Activated B cell treated with CpG ODN at 0.5 μM for 24 hours (primary cell): ENCODE measurements at places on chromosomes 5 and 9. TPM values are rescaled to one million over a fixed set of nuclear protein-coding genes. Genes with fewer than 3 reads are reported as not detected.

BDP1 gene
- total RNA-seq, result 46.2 and 50.4 TPM in 2 replicates

NIPBL gene
- 75.2 and 82.5 TPM in 2 replicates for total RNA-seq

PCDHGA3 gene
- total RNA-seq, result 0.20 and 0.51 TPM in 2 replicates

MLANA gene
- not detected in 2 replicates for total RNA-seq

DNA sequence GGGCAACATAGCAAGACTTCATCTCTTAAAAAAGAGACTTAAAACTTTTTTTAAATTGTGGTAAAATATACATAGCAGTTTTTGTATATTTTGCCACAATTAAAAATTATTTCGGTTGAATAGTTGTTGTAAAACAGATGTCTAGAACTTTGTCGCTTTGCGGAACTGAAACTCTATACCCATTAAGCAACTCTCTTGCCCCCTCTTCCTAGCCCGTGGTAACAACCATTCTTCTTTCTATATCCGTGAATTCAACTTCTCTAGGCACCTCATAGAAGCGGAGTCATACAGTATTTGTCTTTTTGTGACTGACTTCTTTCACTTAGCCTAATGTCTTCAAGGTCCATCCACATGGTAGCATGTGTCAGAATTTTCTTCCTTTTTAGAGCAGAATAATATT, 43.3 kb downstream of the SPARC start:
- H3K4me3 ChIP-seq, result no peak overlapping the region
- DNase-seq, result no peak
- H3K27me3 ChIP-seq, result peaks cover 10% of the 10 kb centered on the region
- H3K27ac ChIP-seq, result no peak overlapping the region
- H3K4me1 ChIP-seq, result no peaks in the 10 kb centered on the region

DNA sequence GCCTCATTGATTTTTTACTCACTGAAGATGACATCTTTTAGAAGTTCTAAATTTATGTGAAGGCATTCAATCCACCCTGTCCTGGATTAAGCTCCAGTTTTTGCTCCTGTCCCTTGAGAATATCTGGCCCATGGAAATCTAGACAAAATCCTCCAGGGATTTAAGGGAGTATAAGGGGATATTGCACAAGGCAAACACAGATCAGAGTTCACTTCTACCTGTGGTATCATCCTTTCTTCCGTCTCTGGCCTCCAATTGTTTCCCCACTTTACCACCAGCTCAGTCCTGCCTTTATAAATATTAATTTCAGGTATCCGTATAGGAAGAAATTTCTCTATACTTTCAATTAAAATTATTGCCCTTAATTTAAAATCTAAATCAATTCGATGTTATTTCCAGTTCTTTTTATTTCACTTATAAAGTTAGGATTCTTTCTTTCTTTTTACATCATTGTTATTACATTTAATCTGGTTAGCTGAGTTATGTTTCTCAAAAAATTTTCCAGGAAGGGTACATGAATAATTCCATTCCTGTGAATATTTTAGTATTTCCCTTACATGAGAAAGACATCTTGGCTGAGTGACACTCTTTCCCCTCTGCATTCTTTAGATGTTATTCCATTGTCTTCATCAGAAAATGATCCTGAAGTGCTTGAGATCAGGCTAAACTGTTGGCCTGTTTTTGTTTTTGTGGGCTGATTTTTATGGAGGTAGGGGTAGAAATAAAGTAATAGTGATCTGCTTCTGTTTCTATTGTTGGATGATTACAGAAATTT, 194.3 kb upstream of the MAP3K1 start:
- peaks cover 5% of the 10 kb centered on the region for H3K36me3 ChIP-seq
- no peak overlapping the region for H3K4me3 ChIP-seq
- peaks cover 6% of the 10 kb centered on the region for H3K4me1 ChIP-seq
- no peak for DNase-seq

- H3K4me1 ChIP-seq, result no peaks in the 10 kb centered on the region
- no peak for DNase-seq
- H3K36me3 ChIP-seq, result no peaks in the 10 kb centered on the region
- no peak overlapping the region for H3K4me3 ChIP-seq
- no peak overlapping the region for H3K27ac ChIP-seq
Measured at GRCh38 chr9:135664266-135664665, 1.2 kb downstream of the LCN9 start.

- peaks cover 12% of the 10 kb centered on the region for H3K27me3 ChIP-seq
- no peak for DNase-seq
- no peak overlapping the region for H3K27ac ChIP-seq
- H3K4me3 ChIP-seq, result no peak overlapping the region
- H3K4me1 ChIP-seq, result no peaks in the 10 kb centered on the region
Measured at GRCh38 chr5:156715287-156715686, 134.8 kb upstream of the PPP1R2B start.

GRCh38 chr5:146878476-146879172, at the start of gene PPP2R2B:
Gene PPP2R2B (minus strand): TSS chr5:146878757.
- peaks cover 35% of the 10 kb centered on the region for H3K27me3 ChIP-seq
- H3K27ac ChIP-seq, result no peak within 1 kb of the TSS
- H3K4me1 ChIP-seq, result peaks cover 17% of the 10 kb centered on the region
- H3K4me3 ChIP-seq, result peak within 1 kb of the TSS; percentile 29
- no peaks in the 10 kb centered on the region for H3K36me3 ChIP-seq
- DNase-seq, result no peak

GRCh38 chr5:155679530-155679929, 647.4 kb upstream of the SGCD start:
- H3K36me3 ChIP-seq, result no peaks in the 10 kb centered on the region
- peaks cover 2% of the 10 kb centered on the region for H3K27me3 ChIP-seq
- no peak for DNase-seq
- no peak overlapping the region for H3K4me3 ChIP-seq
- no peaks in the 10 kb centered on the region for H3K4me1 ChIP-seq
